ENCODE measurements at places on chromosomes 12 and 14.
A peak's percentile ranks its signal among the peaks of the same experiment; 100 is the strongest.

- no peak for DNase-seq
These were observed 58.3 kb upstream of the LTA4H start for GRCh38 chr12:96093543-96094196.

DNA sequence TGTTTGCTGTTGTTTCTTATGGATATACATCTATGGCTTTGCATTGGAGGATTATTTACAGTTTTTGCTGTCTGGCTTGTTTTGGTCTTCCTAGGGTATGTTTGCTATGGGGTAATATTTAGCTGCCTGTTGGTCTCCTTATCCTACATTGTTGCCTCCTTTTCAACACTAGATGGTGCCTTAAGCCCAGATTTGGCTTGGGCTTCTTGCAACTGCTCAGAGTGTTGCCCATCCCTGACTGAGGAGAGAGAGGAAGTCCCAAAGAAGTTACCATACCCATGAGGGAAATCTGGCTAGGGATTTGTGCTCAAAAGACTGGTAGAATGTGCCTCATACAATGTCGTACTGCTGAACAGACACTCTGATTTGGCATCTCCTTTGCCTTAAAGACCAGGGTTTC lies 94.6 kb upstream of the MUCL1 start:
- DNase-seq = no peak

DNA sequence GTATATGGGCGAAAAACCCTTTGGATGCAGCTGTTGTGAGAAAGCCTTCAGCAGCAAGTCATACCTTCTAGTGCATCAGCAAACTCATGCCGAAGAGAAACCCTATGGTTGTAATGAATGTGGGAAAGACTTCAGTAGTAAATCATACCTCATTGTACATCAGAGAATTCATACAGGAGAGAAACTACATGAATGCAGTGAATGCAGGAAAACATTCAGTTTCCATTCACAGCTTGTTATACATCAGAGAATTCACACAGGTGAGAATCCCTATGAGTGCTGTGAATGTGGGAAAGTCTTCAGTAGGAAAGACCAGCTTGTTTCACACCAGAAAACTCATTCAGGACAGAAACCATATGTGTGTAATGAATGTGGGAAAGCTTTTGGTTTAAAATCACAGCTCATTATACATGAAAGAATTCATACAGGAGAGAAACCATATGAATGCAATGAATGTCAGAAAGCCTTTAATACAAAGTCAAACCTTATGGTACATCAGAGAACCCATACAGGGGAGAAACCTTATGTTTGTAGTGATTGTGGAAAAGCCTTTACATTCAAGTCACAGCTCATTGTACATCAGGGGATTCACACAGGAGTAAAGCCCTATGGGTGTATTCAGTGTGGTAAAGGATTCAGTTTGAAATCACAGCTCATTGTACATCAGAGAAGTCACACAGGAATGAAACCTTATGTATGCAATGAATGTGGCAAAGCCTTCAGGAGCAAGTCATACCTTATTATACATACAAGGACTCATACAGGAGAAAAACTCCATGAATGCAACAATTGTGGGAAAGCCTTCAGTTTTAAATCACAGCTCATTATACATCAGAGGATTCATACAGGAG lies 21.4 kb downstream of the ZNF268 start:
- no peak for DNase-seq

- DNase-seq = no peak
These were observed 39.8 kb downstream of the ELK3 start for GRCh38 chr12:96233939-96234461.

- DNase-seq = no peak
These were observed 4.9 kb upstream of the NOP2 start for GRCh38 chr12:6573001-6573400.

- DNase-seq = no peak
These were observed 180.9 kb downstream of the RAD51B start for GRCh38 chr14:68000511-68000910.

- no peak for DNase-seq
These were observed 22.4 kb downstream of the P2RX2 start for GRCh38 chr12:132640936-132641335.

DNA sequence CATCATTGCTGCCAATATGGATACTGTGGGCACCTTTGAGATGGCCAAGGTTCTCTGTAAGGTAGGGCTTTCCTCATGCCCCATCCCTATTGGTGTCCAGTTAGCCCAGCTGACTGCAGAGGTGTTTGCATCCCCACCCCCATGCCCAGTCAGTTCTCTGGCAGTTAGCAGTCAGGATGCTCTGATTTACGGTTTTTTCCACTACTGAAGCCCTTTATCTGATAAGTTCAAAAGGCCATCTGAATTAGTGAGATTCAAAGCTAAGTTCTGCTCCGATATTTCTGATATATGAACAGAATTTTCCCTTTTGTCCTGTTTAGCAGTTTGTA lies 773 bp downstream of the GMPR2 start:
- DNase-seq = no peak

- DNase-seq = no peak
These were observed 819.0 kb downstream of the NRXN3 start for GRCh38 chr14:78989221-78989620.

- peak; percentile 24 for DNase-seq
These were observed 830 bp downstream of the PPP4R3A start for GRCh38 chr14:91509083-91509877.

DNA sequence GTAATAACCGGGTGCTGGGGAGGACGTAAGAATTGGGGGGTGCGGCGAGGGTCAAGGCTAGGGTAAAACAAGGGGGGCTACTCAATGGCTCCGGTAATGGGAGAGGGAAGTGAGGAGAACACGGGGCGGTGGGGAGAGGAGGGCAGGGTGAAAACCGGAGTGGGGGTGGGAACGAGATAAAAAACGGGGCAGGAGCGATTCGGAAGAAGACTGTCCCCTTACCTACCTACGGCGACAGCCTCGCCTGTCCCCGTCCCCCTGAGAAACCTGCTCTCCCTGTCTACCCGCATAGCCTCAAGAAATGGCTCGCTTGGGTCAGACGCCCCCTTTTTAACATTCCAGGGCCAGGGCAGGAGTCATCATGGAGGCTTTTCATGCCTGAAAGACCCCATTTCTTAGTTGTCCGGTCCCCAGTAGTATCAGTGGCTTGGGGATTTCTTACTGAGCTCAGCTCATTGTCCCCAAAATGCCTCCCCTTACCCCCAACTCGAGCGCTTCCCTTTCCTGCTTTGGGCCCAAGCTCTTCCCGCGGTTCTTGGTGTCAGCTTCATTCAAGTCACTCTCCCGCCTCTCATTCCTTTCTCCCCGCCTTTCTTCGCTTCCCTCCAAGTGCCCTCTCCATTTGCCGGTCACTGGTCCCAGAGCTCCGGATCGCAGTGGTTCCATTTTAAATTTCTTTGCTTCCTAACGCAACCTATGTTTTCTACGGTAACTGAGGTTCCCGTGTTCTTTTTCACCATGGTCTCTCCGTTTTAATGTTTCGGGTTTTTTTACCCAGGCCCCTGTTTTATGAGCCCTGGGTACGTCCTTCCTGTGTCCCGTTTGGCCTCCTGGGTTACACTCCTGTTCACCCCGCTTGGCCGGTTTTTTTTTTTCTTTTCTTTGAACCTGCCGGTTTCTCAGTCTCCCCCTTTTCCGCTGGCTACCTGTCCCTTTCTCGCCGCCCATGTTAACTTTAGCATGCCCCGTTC lies 1.2 kb upstream of the WSB2 start:
- no peak for DNase-seq

DNA sequence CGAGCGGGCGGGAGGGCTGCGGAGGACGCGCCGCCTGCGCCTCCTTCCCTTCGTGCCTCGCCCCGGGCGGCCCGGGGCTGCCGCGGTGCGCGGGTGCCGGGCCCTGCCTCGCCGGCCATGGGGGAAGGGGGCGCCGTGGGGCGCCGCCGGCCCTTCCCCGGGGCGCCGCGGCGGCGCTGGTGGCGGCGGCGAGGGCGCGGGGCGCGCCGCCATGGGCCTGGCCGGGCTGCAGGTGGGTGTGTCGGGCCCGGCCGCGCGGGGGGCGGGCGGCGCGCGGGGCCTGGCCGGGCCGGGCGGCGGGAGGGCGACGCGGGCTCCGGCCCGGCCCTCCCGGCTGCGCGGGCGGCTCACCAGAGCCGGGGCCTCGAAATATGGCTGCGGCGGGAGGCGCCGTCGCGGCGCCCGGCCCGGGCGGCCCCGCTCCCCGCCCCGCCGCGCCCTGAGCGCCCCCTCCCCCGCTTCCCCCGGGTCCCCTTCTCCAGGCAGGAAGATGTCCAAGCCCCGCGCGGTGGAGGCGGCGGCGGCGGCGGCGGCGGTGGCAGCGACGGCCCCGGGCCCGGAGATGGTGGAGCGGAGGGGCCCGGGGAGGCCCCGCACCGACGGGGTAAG lies 5.1 kb downstream of the KMT5A start:
- no peak for DNase-seq

- no peak for DNase-seq
These were observed 148.8 kb downstream of the TMEM30B start for GRCh38 chr14:61132336-61132735.

DNA sequence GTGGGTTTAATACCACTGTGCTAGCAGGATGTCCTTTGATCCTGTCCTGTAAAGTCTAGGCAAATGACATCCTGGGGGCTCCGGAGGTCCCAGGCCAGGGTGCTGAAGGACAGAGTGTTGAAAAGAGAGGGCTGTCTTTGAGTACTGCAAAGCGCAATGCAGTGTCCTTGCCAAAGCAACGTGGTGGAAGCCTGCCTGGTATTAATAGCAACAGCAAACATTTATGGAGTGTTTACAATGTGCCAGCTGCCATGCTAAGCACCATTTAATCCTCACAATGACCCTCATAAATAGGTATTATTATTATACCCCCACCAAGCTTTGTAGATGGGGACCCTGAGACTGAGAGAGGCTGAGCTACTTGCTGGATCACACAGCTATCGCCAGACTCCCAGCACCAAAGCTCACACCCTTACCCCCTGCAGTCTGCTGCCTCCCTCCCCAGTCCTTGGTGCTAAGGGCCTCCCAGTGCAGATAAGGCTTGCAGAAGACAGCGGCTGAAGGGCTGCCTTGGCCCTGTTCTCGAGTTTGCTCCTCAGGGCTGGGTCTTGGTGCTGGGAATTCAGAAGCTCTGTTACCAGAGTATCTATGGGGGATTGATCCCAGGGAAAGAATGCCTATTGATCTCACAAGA lies 427.7 kb downstream of the FUT8 start:
- no peak for DNase-seq

DNA sequence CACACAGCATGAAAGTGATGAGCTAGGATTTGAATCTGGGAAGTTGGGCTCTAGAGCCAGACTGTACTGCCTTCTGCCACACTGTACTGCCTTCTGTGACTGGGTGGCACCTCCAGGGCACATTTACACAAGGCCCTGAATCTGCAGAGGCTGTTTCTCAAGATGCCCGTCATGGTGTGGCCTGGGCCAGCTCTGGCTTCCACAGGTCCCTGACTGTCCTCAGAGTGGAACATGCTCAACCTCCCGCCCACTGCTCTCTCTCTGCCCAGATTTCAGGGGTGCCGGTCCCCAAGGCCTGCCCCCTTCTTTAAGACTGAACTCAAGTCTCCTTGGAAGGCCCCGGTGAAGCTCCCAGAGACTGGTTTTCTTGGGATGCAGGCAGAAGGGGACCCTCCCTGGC lies 50.2 kb downstream of the C14orf132 start:
- DNase-seq = no peak

DNA sequence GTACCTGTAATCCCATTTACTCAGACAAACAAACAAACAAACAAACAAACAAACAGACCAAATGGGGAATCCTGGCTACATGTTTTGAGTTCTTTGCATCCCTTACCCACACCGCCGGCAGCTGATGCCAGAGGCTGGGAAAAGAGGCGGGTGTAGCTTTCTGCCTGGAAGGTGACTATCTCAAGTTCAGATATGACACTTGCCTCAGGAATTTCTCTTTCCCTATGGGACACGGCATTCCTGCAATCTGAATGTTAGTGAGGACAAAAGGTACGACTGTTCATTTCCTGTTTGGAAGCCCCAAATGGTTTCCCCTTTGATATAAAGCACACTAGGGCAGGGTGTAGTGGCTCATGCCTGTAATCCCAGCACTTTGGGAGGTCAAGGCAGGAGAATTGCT lies 2.9 kb downstream of the MYL2 start:
- no peak for DNase-seq

GRCh38 chr14:34348592-34348991 lies 113.4 kb downstream of the SPTSSA start:
- no peak for DNase-seq

DNA sequence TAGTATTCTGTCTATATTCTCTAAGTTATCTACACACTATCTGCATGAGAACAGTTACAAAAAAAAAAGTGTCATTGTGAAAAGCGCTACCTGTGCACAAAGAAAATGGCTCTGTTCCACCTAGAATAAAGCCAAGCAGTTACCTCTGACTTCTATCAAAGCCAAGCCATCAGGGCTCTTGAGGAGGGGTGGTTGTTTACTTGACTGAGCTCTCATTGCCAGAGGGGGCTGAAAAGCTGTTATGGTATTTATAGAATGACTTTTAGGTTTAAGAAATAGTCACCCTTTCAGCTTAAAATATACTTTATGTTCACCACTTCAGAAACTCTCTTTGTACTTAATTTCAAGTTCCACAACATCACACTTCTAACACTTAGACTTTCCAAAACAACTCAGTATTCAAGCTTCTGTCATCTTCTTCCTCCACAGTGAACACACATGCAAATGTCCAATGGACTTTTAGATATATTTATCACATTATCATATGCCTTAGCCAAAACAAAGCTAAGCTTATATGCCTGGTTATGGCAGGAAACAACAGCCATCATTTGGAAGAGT lies 7.5 kb downstream of the ITPR2 start:
- no peak for DNase-seq

DNA sequence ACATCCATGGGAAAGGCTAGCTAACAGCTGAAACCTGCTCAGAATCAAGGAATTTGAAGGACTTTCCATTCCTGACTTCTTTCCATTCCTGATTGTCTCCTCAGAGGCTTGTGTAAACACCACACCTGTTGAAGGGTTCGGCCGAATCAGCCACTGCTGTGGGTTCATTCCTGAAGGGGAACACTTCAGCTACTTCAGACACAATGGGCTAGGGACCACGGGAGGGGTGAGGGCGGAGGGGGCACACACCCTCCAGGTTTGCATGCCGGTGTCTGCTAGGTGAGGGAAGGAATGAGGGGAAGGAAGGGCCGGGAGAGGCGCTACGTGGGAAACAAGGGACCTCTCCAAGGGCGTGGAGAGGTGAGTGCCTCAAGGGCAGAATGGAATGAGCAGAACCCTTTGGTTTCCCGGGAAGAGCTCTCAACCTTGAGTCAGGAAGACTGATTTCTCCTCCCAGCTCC lies 1.3 kb downstream of the GPRC5A start:
- DNase-seq = no peak

DNA sequence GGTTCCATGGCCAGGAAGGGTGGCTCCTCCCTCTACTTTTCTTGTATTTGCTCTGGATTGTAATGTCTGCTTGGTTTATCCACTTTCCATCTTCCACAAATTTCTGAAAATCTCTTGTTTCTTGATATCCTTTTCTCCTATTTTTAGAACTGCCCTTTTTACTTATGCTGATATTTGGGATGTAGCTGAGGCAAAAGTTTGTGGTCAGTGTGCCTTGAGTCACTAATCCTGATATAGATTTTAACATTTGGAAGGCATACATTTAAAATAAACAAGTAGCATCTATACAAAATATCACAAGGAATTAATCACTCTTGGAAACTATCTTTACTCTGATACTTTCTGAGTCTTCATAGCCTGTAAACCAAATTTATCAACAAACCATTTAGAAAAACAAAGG lies 11.0 kb downstream of the GRIP1 start:
- no peak for DNase-seq
